Stimulated activated CD8-positive, alpha-beta memory T cell treated with anti-CD3 and anti-CD28 coated beads, Interleukin-4, amount 100 ng/mL, for 48 hours (primary cell): ENCODE measurements at places on chromosomes 1 and 21.

- DNase-seq = no peak
These were observed 372.1 kb upstream of the VAMP3 start for GRCh38 chr1:7398982-7399381.

GRCh38 chr1:211631168-211631567 is 44.3 kb downstream of the NEK2 start:
- DNase-seq = no peak

DNA sequence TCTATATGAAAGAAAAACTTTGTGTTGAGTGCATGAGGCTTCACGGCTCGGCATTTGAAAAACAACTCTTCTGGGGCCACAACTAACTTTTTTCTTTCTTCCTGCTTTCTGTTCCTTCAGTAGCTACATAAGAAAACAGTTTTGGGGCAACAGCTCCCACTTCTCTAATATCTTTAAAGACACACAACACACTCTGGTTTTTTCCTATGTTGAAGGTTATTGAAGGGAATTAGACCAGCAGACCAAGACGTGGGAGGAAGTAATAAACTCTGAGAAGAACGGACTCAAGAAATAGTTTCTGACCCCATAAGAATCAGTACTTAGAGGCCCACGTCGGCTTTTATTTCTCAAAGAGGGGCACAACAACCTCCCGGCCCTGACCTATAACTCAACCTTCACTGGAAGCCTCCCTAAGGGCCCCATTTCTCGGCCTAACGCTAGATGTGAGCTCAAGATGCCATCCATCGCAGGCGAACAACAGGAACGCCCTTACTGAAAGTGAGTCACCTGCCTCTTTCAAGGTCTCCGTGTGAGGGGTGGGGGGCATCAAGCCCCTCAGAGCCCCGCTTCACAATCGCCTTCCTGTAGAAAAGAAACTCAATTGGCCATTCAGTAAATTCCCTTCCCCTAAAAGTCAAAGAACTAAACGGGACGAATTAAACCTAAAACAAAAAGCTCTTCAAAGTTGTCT is 844 bp downstream of the ZMYM6 start:
- peak; percentile 63 for DNase-seq

GRCh38 chr21:25025596-25025995 is 581.7 kb downstream of the MRPL39 start:
- no peak for DNase-seq

DNA sequence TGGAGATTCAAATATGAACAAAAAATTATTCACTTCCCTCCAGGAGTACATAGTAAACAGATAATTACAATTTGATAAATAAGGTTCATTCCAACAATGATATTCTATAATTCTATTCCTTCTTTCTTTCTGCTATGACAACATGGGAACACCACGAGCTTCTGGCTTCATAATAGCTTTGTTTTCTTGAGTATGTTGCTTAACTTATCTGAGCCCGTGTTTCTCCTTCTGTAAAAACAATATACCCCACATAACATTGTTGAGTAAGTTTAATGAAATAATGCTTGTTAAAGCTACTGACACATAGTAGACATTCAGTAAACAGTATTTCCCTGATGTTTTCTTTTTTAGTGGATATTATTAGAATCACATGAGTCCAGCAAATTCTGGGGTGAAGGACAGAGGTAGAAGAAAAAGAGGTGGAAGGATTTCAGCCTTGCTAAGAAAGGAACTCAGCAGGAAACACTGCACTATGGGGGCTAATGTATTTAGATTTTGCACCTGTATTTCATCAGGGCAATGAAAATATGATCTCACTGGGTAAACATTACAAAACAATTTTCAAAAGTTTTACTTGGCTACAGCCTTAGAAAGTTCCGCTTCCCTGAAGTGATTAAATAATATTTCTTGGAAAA is 430.8 kb upstream of the C1orf87 start:
- no peak for DNase-seq

- DNase-seq = no peak
These were observed 35.0 kb downstream of the ZYG11A start for GRCh38 chr1:52877554-52877953.

DNA sequence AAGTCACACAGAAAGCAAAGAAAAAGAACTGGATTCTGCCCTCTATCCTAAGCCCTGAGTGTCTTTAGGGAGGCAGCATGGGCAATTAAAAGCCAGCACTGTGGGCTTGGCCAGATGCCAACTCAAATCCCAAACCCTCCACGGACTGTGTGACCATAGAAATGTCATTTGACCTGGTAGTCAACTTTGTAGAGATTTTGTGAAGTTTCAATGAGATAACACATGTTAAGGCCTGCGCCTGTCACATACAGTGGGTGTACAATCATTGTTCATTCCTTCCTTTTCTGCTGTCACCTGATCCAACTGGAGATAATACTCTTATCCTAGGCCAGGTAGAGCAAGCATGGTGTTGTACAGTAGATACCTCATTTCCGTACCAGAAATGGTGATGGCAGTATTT is 54.2 kb downstream of the TMEM53 start:
- no peak for DNase-seq

DNA sequence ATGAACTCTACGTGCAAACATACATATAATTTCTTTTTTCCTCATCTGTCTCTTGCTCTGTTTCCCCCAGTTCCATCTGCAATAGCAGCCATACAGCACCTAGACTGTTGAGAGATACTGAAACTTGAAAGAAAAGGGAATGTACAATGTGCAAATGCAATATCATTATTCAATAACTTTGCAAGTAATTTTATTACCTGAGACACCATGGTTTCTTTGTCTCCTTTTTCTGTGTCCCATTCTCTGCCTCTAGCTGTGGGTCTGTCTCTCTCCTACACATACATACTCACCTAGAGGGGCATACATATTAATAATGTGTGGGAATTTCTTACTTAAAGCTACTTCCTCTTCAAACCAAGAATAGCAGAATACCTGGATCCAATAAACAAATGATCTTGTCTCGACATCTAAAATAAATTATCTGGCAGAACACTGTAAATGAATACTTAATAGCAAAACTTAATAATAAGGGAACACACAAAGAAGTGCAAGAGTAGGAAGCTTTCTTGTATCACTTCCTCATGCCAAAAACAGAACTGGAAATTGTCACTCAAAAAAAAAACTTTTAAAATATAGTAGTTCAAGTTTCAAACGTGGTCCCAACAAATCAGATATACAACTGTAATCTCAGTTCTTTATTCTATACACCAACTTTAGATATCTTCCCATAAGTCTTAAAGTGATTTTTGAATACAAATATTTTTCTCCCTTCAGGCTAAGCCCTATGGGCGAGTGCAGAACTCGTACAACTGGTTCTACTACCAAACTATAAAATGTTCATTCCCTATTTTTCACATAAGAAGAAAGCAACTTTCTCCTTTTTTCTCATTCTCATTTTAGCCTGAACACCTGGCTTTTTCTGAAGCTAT is 194.6 kb downstream of the NRIP1 start:
- no peak for DNase-seq

- no peak for DNase-seq
These were observed 59.6 kb upstream of the ADAMTS5 start for GRCh38 chr21:27026501-27026900.

- DNase-seq = no peak
These were observed 80.3 kb downstream of the NENF start for GRCh38 chr1:212512816-212513559.

DNA sequence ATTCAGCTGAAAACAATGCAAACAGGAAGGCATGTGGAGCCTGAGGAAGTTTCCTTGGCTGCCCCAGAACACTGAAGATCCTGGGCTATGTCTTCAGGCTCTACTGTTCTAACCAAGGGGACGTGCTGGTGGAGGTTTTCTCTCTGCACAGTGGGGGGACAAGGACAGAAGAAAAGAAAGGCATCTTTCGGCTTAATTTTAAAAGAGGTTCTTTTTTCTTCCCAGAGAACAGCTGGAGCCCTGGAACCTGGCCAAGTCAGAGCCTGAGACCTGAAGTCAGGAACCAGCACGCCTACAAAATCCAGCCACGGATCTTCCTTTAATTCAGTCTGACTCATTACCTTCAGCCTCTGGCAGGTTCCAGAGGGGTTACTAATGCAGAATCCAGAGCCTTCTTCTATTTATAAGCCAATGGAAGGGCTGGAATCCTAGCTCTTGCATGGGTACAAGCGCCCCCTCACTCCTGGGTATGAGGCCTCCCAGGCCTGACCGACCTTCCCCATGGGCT is 19.8 kb downstream of the CTNNBIP1 start:
- no peak for DNase-seq
